Anterior cingulate cortex (tissue), 58 donors: ENCODE measurements at places on chromosomes 5 and 9.

DNA sequence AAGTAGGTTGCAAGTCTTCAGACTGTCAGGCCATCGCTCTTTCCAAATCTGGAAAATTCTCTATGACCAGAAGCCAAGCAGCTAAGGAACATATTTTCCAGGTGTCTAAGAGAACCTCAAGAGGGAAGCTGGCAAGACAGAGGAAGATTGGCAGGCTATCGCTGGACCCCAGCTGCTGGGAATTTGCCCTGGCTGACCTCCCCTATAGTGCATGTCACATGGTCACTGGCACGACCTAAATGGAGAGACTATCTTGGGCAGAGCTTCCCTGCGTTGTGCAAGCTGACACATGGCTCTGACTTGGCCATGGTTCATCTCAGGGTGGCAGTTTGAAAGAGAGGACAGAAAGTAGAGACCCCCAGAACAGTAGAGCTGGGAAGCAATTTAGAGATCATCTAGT lies 104.9 kb upstream of the ZNF618 start:
- DNase-seq = no peak

- no peak for DNase-seq
Measured at GRCh38 chr5:180018347-180019060, 53.1 kb downstream of the RNF130 start.

GRCh38 chr5:129078660-129079059 lies 15.9 kb upstream of the ISOC1 start:
- DNase-seq = no peak

DNA sequence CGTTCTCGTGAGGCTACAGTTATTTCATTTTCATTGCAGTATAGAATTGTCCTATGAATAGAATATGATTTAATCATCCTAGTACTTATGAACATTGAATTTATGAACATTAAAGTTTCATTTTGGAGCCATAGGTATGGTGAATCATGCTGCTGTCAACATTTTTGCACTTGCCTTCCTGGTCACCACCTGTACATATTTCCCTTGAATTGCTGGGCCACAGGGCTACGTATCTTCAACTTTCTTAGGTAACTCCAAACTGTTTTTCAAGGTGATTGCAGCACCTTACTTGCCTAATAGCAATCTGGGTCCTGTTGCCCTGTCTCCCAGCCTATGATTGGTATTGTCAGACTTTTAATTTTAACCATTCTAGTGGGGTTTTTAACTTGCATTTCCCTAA lies 6.5 kb upstream of the RNF145 start:
- DNase-seq = no peak

DNA sequence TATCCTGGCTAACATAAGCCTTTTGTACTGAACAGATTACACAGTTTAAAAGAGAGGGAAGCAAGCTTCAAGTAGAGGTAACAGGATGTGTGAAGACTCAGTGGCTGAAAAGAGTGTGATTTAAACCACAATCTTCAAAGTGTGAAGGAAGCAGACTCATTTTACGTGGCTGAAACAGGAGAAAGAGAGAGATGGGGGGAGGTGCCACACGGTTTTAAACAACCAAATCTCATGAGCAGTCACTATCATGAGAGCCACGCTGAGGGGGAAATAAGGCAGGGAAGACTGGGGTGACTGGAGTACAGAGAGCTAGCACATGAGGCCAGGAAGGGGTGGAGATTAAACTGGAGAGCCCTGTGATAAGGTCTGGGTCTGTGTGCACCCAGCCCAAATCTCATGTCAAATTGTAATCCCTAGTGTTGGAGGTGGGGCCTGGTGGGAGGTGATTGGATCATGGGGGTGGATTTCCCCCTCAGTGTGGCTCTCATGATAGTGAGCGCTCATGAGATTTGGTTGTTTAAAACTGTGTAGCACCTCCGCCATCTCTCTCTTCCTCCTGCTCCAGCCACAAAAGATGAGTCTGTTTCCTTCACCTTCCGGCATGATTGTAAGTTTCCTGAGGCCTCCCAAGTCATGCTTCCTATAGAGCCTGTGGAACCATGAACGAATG lies 318.6 kb upstream of the CD180 start:
- no peak for DNase-seq

GRCh38 chr9:94183240-94183999 lies 75.7 kb upstream of the ZNF169 start:
- no peak for DNase-seq

DNA sequence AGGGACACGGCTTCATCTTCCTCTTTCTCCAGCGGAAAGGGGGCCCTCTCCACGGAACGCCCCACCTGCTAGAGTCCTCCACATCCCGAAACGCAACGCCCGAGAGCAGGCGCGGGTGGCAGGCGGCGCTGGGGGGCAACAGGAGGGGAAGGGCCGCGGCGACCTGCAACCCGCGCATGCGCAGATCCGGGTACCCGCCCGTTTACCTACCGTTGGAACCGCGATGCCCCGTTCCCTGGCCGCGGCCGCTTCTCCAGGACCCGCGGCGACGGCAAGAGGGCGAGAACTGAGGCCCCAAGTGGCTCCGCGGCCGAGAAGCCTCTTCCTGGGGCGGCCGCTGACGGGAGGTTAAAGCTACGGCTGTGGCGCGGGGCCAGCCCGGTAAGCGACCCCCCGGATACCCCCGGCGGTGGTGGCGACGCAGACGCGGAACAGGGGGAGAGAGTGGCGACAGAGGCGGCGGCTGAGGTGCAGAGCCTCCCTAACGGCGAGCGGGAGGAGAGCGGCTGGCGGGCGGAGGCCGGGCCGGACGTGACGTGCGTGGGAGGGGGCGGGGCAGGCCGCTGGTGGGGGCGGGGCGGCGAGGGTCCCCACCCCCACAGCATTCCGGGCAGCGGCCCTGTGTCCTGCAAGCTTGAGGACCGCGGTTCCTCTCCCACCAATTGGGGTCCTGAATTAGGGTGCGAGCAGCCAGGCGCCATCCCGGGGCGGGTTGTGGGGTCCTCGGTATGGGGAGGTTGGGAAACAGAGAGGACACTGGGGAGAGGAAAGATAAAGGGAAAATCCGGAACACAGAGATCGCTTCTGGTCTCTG lies at the start of gene FAM13B:
Gene FAM13B, minus strand, starts transcription at position 508 of the 814 bp plus-strand sequence. CDS start 13,968 bp downstream, outside the sequence.
- DNase-seq = peak; percentile 45

- no peak for DNase-seq
Measured at GRCh38 chr5:61569353-61569752, 237.3 kb downstream of the ZSWIM6 start.

DNA sequence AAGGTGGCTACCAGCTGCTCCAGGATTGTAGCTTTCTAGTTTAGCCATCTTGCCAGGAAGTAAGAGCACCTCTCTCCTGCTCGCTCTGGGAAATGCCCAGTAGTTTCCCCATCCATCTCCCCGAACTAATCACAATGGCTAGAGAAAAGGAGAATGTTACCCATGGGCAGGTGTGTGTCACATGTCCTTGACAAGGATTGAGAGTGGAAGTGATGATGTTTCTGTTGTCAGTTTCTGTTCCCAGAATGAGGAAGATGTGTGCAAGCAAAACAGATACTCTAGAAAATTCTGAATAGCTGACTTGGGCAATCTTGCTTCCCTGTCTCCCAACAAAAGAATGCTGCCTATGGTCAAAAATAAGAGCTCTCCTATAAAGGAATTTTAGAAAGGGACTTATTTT lies 429.5 kb downstream of the EBF1 start:
- no peak for DNase-seq

GRCh38 chr9:101578378-101578777 lies 16.4 kb downstream of the PPP3R2 start:
- DNase-seq = no peak

DNA sequence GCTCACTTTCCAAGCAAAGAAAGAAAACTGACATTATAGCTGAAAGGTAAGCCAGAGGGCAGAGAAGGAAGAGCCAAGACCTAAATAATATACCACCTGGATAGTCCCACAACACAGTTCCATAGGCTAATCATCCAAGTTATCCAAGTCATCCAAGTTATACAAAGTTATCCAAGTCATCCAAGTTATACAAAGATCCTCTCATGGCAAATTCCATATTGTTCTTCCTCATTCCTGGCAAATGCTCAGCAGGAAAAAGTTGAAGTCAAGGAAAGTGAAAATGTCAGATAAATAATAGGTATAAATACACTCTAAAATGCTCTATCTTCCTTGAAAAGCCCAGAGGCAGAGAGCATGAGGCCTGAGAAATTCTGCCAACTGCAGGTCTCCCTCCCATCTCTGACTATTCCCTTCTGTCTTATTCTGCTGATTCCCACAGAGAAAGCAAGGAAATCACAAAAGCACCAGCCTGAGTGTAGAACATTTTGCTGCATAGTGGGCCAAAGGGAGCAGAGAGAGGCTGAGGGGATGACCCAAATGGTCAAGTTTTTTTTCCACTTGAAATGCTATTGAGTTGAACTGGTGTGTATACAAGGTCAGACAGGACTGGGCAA lies 12.5 kb downstream of the MCTP1 start:
- no peak for DNase-seq

GRCh38 chr9:137716694-137717287 lies 98.0 kb downstream of the EHMT1 start:
- no peak for DNase-seq

DNA sequence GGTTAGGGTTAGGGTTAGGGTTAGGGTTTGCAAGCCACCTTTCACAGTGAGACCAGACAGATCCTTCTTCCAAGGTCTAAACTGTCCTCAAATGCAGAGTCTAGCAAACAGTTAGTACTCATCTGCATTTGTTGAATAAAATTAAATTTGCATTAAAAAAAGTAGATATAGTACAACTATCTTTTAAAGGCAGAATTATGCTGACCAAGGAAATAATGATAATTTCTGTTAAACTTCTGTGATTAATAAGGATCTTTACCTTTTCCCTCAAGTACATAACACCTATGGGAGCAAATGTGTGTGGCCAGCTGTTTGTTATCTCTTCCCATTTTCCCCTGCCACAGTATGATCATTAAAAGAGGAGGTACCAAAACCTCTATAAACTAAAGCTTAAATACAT lies 19.8 kb downstream of the PUM3 start:
- DNase-seq = no peak

GRCh38 chr5:178241688-178242231 lies 9.2 kb upstream of the PHYKPL start:
- no peak for DNase-seq

GRCh38 chr9:136047076-136047774 lies 47.9 kb downstream of the NACC2 start:
- DNase-seq = no peak

GRCh38 chr5:39498278-39498952 lies 73.6 kb upstream of the DAB2 start:
- no peak for DNase-seq

GRCh38 chr9:130262771-130263170 lies 2.8 kb upstream of the HMCN2 start:
- no peak for DNase-seq

- no peak for DNase-seq
Measured at GRCh38 chr5:51476431-51476830, 93.2 kb downstream of the ISL1 start.

DNA sequence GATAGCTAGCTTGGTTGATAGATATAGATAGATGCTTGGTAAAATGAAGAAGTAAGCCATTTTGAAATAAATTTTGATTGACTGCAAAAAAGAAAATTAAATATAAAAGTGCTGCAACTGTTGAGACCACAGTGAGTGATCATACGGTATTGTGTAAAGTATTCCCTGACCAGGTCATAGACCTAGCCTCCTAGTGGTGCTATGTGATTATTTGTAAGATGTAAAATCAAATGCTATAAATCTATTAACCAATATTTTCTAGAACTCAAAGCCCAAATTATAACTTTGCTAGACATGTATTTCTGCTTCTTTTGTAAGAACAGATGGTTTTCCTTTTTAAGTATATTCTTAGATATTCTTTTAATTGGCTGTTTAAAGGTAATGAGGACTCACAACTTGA lies 480.2 kb upstream of the PTPRD start:
- DNase-seq = no peak

GRCh38 chr5:120599576-120599975 lies 135.5 kb downstream of the PRR16 start:
- DNase-seq = no peak

GRCh38 chr5:14149672-14150274 lies 6.6 kb downstream of the TRIO start:
- no peak for DNase-seq

GRCh38 chr5:56490971-56491468 lies 257.9 kb upstream of the ANKRD55 start:
- DNase-seq = no peak

- DNase-seq = no peak
Measured at GRCh38 chr9:134677743-134678142, 36.1 kb downstream of the COL5A1 start.

DNA sequence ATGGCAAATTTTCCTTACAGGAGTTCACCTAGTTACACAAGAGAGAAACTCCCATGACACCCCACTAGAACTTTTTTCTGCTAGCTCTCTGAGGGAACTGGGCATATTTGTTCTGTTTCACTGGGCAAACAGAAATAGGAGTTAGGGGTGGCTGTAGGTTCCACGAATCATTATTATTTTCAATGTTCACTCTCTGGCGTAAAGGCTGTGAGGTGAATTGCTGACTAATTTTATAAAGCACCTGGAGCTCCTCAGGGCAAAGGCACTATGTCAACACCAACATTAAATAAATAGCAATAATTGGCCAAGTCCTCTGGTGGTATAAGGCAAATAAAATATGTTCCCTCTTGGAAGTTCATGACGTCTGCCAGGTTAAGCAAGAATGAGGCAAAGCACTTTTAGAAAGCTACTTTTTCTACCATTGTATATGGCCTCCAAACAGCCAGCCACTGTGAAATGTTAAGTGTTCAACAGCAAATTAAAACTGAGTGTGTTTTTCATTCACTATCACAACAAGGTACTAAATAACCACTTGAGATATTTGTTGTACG lies 344.6 kb downstream of the PDE4D start:
- no peak for DNase-seq

- DNase-seq = no peak
Measured at GRCh38 chr5:171424726-171425125, 5.3 kb downstream of the FGF18 start.

GRCh38 chr9:134283692-134284265 lies 42.5 kb upstream of the RXRA start:
- DNase-seq = no peak

DNA sequence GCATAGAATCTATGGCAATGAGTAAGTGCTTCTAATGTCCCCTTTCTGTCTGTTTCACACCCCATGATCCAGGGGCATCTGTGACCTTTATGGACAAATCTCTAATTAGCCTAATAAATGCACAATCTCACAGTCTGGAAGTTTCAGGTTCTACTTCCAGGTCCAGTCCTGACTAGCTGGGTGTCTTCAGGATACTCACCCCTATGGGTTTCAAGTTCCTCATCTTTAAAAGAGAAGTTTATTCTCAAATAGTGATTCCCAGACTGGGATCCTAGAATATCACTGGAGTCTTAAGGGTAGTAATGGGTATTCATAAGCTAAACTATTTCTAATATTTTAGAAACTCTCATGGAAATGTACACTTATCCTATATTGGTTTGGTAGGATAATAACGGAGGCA lies 77.2 kb upstream of the ABCA1 start:
- no peak for DNase-seq
